Activated CD8-positive, alpha-beta T cell treated with anti-CD3 and anti-CD28 coated beads, Interleukin-2, amount 10 ng/mL, durations not matched to agents 7 days and 5 days (primary cell): ENCODE measurements at places on chromosomes 11 and 22. TPM values are rescaled to one million over a fixed set of nuclear protein-coding genes. Genes with fewer than 3 reads are reported as not detected.

DNA sequence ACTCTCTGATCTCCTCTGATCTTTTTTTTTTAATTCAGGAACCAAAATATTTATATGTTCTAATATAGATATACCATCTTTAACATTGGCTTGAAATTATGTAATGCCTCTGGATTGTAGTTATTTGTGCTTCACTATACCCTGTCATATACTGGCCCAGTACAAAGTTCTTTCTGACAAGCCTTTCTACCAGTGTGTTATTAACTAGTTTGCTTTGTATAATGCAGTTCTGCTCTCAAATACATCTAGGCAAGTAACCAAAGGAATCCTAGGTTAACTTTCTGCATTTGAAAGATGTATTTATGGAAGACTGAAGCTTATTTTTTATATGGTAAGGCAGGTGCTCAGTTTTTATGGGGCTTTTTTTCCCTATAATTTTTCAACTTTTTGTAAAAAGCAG lies 36.1 kb downstream of the ARHGEF12 start:
- DNase-seq = no peak

GRCh38 chr22:20658433-20659222 lies 115.3 kb upstream of the SERPIND1 start:
- DNase-seq = no peak

DNA sequence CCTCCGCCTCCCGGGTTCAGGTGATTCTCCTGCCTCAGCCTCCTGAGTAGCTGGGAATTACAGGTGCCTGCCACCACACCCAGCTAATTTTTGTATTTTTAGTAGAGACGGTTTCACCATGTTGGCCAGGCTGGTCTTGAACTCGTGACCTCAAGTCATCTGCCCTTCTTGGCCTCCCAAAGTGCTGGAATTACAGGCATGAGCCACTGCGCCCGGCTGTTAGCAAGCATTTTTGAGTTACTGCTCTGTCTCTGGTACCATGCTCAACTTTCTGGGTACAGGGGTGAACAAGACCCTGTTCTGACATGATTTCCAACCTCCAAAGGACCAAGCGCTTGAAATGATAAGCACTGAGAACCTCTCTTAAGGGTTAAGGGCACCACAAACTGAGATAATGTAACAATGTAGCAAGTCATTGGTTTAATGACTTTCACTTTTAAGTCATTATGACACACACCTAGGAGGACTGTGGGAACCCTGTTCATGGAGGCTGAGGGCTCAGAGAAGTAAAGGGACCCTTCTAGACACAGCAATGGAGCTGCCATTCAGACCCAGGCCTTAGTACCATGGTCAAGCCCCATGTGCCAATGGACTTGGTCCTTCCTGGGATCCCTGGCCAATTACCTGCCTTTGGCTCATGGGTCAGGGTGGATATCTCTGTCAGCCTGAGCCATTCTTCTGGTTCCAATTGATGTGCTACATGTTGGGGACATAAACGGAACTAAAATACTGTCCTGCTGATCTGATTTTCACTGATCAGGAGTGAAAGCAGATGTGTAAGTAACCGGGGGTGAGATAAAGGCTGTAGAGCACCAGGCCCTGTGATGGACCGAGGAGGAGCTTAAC lies 11.6 kb downstream of the SLC3A2 start:
- no peak for DNase-seq

- no peak for DNase-seq
Observed at GRCh38 chr22:17566776-17567175, 3.5 kb downstream of the SLC25A18 start.

DNA sequence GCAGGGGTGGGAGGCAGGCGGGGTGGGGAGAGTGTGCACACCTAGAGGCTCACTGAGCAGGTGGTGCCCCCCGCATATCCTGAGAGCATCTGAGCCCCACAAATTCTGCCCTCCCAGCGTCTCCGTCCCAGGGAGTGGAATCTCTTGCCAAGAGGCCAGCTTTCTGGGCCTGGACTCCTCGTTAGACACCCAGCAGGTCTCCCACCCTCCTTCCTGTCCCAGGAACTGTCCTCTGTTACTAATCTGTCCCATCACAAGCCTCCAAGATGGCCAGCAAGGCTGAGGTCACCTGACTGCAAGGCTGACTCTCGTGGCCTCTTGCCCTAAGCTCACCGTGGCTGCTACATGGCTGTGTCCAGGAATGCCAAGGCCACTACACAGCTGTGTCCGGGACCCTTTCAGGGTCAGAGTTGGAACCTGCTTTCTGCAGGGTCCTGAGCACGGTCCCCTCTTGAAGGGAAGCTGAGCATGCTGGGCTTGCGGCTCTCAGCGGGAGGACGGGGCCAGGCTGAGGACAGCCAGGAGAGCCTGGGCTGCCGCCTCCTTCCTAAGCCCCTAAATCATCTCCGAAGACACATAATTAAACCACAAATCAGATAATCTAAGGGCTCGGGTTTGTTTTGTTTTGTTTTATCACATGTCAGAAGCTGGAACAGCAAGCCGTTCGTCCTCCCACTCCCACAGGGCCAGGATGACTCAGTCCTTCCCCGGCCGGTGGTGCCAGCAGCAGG lies 1327.3 kb downstream of the TBC1D22A start:
- DNase-seq = no peak

GRCh38 chr11:70109006-70109405 lies 30.9 kb downstream of the ANO1 start:
- DNase-seq = no peak

DNA sequence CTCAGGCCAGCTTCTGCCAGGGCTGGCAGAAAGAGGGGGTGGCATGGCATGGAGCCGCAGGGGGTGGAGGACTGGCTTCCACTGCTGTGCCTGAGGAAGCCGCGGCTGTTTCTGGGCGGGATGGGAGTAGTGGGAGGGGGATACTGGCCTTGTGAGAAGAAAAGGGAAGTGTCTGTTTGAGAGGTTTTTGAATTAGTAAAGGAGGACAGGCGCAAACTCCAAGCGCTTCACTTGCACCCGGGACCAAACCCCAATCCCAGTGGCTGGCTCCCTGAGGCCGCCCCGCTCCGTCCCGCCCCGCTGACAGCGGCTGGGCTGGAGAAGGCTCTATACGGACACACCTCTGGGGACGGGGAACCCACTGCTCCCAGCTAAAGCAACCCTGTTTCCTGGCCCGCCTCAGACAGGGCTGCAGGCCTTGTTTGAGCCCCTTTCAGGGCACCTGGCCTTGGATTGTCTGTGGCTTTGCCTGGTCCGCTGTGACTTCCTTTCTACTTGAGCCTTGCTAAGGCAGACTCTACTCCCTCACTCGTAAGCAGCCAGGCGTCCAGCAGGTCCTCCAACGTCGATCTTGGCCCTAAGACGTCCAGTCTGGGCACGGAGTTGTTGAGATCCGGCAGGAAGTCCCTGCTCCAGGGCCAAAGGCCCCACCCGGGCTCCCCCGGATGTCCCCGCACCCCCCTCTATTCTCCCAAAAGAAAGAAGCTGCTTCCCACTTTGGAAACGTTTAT lies 2.2 kb downstream of the APOA1 start:
- no peak for DNase-seq

DNA sequence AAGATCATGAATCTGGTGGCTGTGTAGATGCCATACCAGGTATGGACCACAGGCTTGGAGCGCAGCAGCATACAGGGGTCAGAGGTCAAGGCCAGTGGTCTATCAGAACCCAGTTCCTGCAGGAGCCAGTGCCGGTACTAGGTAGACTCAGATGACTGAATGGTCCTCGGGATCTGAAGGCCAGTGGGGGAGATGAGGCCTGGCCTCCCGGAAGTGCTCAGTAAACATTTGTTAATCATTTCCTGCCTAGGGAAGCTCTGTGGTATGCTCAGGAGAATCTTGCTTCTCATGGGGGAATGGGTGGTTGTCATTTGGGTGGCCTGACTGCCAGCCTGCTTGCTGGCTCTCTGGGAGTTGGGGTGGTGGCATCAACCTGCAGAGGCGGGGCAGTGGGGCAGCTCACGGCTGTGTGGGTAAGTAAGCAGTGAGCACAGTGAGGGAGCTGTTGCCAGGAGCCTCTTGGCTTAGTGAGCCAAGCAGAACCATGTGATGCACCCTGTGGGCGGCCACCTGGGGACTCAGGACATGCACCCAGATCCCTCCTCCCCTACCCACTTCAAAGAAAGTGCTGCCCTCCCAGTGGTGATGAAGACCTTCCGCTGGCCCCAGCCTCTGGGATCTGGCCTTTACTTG lies 33.0 kb downstream of the PTPRJ start:
- DNase-seq = peak; percentile 66

DNA sequence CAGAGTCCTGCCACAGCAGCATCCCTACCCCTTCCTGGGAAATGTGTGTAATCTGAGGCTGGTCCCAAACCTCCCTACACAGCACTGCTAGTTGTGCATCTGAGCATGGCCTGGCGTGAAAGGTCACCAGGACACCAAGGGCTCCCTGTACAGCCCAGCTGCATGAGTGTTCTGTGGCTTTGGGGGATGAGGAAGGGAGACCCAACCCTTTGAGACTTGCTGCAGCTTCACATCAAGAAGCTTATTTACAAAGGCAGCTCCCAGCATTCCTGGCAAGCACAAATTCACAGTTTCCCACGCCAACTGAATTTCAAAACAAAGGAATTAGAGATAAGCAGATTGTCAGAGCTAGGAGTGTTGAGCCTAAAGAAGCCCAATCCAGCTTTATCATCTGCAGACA lies 32.2 kb downstream of the CSNK2A3 start:
- no peak for DNase-seq

DNA sequence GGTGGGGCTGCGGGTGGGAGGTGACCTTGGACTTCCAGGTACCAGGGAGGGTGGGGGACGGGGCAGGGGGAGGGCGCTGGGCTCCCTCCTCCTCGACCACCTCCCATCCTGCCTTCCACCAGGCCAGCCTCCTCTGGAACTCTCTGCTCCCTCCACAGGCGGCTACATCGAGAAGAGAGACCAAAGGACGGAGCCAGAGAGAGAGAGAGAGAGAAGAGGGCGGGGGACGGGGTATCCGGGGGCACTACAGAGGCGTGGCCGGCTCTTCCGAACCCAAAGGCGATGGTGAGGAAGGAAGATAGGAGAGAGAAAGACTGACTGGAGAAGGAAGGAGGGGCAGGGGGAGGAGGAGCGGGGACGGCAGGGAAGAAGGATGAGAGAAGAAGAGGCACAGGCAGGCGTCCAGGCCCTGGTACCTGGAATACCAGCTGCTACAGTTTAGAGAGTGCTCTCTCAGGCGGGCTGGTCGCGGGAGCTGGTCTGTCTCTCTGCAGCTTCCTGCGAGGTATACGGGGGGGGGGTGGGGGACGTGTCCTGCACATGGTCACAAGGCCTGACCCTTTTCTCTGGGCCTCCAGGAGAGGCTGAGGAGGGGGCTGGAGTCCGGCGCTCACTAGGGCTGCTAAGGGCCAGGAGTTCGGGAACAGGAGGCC lies 38.0 kb downstream of the IGSF9B start:
- DNase-seq = no peak

GRCh38 chr11:65129649-65130441 lies 4.5 kb downstream of the SYVN1 start:
- DNase-seq = no peak

DNA sequence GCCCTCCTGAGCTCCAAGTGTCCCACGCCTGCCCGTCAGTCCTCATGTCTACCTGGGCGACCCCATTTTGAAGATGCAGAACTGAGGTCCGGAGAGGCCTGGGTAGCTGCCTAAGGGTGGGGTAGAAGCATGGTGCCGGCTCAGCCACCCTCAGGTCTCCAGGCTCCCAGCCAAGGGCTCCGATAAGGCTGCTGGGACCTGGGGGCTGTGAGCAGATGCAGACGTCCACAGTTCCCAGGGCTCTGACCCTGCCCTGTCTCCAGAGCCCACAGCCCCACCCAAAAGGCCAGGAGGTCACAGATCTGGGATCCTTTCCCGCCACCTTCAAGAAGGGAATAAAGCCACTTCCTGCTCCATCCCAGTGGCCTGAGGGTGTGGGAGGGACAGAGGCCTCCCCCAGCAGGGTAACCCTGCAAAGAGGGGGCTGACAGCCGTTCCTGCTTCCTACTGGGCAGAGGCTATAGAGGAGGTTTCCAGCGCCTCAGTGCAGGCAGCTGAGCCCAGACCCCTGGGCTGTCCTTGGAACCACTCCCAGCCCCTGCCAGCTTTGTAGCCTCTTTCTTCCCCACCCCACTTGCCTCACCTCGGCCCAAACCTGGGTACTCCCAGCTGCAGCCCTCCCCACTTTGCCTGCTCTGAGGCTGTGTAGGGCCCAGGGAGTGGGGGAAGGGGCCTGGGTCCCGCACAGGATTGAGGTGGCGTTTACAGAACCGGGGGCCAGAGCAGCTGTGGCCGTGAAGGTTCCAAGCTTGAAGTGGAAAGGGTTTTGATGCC lies 85.5 kb downstream of the CDKN1C start:
- no peak for DNase-seq

Gene MRGPRX3
- not detected for total RNA-seq

Gene PACSIN3
- 2.1 TPM for total RNA-seq
